ENCODE measurements at places on chromosomes 12 and 14.

DNA sequence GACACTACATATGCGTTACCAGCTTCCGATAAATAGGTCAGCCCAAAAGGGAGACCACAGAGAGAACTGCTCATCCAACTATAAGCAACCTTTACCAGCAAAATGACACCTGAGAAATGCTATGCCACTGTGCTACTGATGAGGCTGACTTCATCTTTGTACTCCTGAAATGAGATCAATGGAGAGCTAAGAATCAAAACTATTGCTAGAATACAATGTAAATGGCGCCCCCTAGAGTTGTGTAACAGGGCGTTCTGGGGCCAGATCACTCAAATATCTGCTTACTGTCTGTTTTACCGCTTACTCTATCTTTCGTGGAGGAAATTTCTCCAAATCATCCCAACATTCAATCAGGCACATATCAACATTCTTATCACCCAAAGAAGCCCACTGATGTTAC is 4.6 kb downstream of the ZNF384 start:
- DNase-seq: peak; percentile 45

DNA sequence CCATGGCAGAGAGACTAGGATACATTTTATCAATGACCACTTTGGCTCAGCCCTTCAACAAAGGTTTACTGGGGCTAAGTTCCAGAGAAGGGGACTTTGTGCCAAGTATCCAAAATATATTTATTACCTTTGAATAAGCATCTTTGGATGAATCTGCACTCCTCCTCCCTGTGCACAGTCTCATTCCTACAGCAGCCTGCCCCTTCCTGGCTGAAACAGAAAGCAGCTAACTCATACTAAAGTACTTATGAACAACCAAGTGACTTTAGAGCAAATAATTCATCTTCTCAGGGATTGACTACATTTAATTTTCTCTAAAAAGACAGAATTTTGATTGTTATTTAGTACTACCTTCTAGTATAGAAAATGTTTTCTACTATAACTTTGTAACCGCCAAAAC is 47.8 kb upstream of the ETV6 start:
- DNase-seq: no peak

DNA sequence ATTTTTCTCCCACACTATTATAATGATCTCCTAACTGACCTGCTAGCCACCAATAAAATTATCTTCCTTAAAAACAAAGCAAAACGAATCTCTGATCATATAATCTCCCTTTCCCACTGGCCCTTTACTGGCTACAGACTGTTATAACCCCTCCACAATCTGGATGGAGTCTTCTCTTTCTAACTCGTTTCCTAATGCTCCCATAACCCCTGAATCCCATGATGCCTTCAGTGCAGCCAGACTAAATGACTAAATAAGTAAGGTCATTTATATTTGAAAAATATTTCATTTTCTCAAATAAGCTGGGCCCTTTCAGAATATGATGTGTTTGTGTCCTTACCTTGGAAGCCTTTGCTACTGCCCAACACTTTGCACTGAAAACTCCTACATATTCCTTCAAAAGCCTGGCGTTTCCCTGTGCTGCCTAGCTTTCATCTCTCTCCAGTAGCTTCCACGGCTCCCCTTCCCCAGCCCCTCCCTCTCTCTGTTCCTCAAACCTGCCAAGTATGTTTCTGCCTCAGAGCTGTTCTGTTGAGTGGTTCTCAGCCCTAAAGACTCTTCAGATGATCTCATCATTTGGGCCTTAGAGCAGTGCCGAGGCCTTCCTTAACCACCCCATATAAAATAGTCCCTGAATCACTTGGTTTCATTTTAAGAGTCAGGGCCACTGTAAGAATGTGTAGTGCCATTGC is 91.7 kb downstream of the MYRFL start:
- no peak for DNase-seq

- no peak for DNase-seq
These were observed 158.3 kb upstream of the BMP4 start for GRCh38 chr14:54114941-54115340.

GRCh38 chr12:131438881-131439280 is 272.0 kb upstream of the SFSWAP start:
- no peak for DNase-seq

DNA sequence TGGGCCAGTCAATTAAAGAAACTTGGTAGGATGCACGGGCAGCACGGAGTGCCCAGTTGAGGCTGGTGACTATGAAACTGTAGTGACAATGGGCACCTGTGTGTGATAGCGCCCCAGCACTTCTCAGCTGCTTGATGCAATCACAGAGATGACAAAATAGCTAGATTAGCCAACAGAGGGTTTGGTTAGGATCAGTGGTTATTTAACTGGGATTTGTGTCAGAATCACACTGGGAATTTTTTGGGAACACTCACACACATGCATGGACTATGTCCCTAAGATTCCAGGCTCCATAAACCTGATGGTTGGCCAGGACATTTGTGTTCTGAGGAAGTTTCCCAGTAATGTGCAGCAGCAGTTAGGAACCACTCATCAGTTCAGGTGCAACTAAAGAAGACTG is 51.2 kb upstream of the DAAM1 start:
- DNase-seq: no peak

DNA sequence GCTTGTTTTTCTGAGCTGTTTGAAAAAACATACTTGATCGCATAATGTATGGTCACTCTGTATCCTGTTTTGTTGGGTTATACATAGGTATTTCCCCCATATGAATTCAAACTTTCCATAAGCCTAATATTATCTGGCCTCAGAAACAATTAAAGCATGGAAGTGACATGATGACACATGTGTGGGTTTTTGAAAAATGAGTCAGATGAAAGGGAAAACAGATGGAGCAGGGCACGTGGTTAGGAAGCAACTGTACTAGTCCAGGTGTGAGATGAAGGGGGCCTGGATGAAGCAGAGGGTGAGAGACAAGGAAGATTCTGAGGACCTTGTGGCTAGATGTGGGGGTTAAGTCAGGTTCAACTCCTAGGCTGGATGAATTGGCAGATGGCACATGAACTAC is 92.7 kb upstream of the DNM1L start:
- no peak for DNase-seq

- no peak for DNase-seq
These were observed 16.5 kb downstream of the RBM19 start for GRCh38 chr12:113949321-113950305.

- DNase-seq: no peak
These were observed 14.3 kb downstream of the SLC17A8 start for GRCh38 chr12:100371146-100371545.

GRCh38 chr12:124938587-124938986 is 24.1 kb upstream of the UBC start:
- DNase-seq: peak; percentile 8

DNA sequence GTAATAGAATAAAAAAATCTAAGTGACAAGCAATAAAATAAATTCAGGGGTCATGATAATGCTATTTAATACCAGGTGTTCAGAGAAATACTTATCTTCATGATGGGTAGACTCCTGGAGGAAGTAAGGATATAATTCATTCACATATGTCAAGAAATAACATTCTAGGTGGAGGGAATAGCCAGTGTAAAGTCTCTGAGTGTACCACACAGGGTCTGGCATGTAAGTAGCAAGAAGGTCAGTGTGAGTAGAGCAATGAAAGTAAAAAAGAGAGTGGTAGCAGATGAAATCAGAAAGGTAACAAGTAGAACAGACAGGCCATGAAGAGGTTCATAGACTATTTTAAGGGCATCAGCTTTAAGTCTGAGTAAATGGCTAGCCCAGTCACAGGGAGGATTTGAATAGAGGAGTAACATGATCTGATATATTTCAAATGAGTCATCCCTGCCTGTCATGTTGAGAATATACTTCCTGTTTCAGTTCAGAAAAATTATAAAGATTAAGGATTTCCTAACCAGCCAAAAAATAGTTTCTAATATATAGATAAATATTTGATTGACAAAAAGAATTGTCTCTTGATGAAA is 519.9 kb downstream of the C12orf50 start:
- DNase-seq: no peak

DNA sequence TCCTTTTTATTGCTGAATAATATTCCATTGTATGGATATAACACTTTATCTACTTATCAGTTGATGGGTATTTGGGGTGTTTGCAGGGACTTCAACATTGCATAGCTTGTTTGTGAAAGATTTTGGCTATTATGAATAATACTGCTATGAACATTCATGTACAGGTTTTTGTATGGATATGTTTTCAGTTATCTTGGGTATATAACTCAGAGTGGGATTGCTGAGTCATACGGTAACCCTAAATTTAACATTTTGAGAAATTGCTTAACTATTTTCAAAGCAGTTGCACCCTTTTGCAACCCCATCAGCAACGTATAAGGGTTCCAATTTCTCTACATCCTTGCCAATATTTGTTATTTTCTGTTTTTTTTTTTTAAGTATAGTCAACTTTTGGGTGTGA is 27.3 kb upstream of the HELB start:
- no peak for DNase-seq

- peak; percentile 80 for DNase-seq
These were observed 33.4 kb upstream of the RNASE3 start for GRCh38 chr14:20857630-20858261.

DNA sequence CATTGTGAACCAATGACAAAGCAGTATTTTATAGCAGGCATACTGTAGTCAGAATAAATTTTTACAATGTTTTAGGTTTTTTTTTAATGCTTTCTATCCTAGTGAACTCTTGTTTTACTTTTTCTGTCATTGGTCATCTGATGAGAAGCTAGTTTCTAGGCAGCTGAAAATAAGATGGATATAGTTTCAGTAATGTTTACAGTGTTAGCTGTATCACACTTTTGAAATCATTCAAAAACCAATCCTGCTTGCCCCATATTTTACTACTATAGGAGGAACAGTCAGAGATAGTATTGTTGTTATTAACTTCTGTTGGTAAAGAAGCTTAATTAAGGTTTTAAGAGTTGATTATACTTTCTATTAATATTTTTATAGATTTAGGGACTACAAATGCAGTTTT is 24.5 kb downstream of the USP15 start:
- no peak for DNase-seq

DNA sequence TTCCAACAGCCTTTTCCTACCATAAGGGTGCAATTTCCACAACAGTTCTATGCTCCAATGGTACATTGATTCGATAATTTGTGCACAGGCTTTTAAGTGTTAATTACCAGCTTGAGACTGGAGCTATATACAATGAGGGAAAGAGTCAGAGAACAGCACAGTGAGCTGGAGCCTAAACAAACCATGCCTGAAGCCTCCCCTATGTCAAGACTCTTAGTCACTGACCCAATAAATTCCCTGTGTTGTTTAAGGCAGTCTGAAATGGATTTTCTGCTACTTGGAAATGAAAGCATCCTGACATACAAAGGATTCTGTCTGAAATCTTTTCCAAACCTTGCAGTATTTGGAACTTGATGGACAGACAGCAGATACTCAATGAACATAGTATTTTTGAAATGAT is 149.0 kb downstream of the EFCAB11 start:
- no peak for DNase-seq

GRCh38 chr14:50678163-50678562 is 10.1 kb upstream of the SAV1 start:
- no peak for DNase-seq

DNA sequence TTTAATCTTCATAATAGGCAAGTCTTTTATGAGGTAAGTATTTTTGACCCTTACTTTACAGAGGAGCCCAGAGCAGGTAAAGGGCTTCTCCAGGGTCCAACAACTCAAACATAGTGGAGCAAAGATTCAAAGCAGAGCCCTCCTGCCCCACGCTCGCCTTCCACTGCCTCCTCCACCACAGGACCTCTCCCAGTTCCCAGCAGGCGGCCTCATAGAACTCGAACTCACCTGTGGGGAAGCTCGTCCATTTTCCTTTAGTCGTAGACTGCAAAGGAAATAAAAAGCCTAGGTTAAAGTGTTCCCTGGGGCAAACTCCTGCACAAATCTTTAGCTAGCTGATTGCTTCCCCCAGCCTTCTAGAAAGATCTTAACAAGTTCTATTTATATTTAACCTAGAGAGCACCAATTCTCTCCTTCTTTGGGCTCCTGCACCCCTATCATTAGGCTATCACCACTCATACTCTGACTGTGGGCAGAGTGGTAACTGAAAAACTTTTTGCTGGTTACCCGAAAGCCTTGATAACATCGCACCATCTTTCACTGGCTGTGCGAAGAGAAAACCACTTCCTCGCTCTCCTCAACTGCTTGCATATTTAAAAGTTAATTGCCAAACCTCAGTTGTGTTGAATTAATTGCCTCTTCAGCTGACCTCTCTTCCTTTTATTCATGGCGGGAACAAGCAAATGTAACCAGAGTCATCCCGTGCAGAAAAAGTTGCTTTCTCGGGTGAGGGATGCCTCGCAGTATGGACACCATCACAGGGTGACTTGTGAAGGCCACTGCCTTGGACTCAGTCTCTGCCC is 299.6 kb downstream of the DPF3 start:
- peak; percentile 22 for DNase-seq

GRCh38 chr12:98578392-98578791 is 15.1 kb upstream of the SLC25A3 start:
- DNase-seq: no peak

GRCh38 chr12:102883204-102883799 is 33.7 kb downstream of the PAH start:
- peak; percentile 43 for DNase-seq

GRCh38 chr12:8871068-8871467 is 43.2 kb upstream of the PHC1 start:
- no peak for DNase-seq

GRCh38 chr12:97756066-97756666 is 293.6 kb downstream of the RMST start:
- no peak for DNase-seq

GRCh38 chr12:8648576-8649205 is 13.9 kb downstream of the MFAP5 start:
- peak; percentile 51 for DNase-seq

DNA sequence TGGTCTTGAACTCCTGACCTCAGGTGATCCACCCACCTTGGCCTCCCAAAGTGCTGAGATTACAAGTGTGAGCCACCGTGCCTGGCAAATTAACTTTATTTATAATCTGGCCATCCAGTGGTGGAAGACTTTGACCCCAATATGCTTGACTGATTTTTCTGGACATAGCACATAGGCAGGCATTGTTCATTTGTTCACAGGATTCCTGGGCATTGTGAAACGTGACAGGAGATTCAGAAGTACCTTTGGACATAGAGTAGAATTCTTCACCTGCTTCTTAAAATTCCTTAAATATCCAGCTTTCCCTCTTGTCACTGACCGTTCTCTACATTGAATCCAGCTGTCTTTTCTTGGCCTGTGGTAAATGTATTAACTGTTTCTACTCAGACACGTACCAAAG is 103.1 kb downstream of the SCN8A start:
- no peak for DNase-seq
